ENCODE measurements at places on chromosomes 1 and 21.
A peak's percentile ranks its signal among the peaks of the same experiment; 100 is the strongest.

- DNase-seq, result no peak
These were observed 57.1 kb downstream of the TMEM53 start for GRCh38 chr1:44616991-44617702.

DNA sequence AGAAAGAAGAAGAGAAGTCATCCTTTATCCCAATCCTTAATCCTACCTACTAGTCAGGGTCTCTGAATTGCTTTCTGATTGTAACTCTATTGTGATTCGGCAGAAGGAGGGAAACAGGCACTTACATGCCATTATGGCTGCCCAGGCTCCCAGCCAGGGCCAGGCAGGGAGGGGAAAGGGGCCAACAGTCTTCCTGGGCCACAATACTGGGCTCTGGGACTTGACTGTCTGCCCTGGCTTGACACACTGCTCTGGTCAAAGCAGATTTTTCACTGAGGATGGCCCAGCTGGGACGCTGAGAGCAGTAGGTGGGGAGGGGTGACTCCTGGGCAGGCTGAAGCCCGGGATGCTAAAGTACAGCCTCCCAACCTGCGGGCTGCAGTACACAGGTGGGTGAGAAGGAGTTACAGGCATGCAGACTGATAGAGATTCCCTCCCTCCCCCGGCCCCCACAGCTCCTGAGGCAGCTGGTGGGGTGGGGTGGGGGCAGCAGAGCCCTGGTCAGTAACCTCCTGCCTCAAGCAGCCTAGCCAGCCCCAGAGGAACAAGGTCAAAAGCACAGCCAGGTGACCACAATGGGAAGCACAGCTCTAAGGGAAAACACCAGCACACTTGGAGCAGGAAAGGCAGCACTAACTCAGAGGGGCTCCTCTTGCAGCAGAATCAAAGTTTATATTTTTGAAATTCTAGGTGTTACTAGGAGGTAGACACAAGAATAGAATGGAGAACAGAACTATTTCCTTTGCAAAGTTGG is 25.3 kb downstream of the KCND3 start:
- no peak for DNase-seq

DNA sequence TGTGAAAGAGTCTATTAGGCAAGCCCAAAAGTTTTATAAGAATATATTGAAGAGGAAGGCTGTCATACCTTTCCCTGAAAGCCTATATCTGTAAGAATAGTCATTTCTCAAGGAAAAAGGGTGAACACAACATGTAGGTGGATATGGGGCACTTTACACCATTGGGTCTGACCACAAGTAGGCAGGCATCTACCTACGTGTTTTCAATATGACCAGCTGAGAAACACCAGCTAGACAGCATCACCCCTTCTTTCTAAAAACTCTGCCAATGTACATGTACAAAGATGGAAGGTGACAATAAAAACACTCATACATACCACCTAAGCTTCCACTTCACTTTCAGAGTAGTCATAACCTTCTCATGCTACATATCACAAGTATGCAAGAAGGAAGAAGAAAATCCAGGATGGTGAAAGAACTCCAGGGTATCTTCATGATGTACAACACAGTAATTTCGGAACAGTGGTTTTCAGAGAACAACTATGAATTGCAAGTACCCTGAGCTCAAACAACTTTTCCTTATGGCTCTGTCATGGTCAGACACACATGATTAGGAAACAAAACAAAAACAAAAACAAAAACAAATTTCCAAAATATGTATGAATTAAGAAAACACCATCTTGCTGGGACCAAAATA is 98.5 kb upstream of the ADGRL2 start:
- no peak for DNase-seq

DNA sequence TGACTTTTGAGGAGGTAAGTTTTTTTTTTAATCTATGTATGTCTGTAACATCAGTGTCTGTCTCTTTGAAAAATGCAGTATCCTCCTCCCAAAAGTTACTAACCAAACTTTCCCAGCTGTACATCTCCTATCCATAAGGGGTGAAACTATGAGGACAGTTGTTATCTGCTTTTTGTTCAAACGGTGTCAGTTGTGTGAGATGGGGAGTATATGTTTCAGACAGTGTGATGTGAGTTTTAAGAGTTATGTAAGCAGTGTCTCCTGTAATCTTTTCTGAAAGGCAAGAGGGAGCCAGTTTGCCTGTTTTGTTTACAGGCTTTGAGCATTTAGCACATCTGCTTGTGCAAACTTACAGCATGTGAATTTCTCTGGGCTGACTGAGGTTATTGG is 34.8 kb upstream of the CACYBP start:
- peak; percentile 8 for DNase-seq

GRCh38 chr1:168742386-168742785 is 13.4 kb upstream of the DPT start:
- DNase-seq, result no peak

- no peak for DNase-seq
These were observed 7.7 kb upstream of the CLCA1 start for GRCh38 chr1:86460998-86461397.

DNA sequence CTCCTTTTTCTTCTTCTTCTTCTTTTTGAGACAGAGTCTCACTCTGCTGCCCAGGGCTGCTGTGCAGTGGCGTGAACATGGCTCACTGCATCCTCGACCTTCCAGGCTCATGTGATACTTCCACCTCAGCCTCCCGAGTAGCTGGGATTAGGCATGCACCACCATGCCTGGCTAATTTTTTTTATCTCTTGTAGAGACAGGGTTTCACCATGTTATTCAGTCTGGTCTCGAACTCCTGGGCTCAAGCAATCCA is 13.0 kb upstream of the PADI1 start:
- DNase-seq, result no peak

GRCh38 chr1:37133276-37134145 is 99.2 kb upstream of the GRIK3 start:
- no peak for DNase-seq

- DNase-seq, result no peak
These were observed 26.5 kb upstream of the TENT5C start for GRCh38 chr1:117579221-117579906.

DNA sequence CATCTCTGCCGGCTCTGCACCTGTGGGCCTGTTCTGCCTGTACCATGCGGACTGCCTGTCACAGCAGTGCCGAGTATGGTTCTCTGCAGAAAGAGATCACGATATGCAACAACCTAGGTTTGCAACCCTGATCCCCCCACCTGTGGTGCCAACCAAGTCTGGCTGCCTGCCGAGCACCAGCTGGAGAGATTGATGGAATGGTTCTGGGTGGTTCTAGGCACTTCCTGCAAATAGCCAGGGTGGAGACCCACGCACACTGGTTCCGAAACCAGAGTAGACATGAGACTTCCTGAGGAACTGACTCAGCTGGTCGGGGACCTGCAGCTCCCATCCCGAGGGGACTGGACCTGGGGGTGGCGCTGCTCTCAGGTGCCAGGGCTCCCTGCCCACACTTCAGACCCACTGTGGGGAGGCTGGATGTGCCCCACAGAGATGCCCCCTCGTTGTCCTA is 5.4 kb downstream of the TPRG1L start:
- DNase-seq, result no peak

DNA sequence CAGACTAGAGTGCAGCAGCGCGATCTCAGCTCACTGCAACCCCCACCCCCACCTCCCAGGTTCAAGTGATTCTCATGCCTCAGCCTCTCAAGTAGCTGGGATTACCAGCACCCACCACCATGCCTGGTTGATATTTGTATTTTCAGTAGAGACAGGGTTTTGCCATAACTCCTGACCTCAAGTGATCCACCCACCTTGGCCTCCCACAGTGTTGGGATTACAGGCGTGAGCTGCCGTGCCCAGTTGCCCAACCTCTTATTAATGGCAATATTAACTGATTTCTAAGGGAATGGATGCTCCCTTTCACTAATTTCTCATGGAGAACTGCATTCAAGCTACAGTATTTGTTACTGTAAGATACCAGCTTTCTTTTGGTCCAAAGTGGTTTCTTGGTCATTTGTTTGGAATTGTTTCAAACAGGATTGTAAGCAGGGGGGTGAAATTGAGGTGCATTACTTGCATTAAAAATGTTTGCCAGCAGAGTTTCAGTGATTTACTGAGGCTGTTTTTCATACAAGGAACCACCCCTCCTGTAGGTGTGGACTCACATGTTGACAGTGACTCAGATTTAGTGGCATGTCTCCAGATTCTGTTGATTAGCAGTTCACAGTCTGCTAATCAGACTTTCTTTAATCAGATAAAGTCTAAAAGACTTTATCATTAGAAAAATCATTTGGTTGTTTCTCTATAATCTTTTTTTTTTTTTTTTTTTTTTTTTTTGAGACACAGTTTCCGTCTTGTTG is 3.9 kb upstream of the TGFBR3 start:
- DNase-seq, result no peak

DNA sequence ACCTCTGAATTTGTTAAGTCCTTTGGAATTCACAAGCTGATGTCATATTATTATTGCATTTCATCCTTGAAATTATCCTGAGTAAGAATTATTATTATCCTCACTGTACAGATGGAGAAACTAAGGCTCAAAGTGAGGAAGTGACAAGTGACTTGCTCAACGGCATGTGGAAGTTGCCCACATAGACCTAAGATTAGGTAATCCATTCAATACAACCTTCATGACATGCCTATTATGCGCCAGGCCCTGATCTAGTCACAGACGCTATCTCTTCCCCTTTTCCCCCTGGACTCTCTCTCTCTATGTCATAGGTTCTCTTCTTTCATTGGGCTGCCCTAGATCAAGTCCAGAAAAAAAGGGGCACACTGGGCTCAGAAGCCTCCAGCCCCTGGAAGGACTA is 84.9 kb upstream of the KCNK2 start:
- DNase-seq, result no peak

- no peak for DNase-seq
These were observed 82.4 kb upstream of the PLPPR4 start for GRCh38 chr1:99181892-99182291.

- DNase-seq, result no peak
These were observed 124.3 kb downstream of the CYYR1 start for GRCh38 chr21:26448751-26449150.

GRCh38 chr1:9481048-9481447 is 58.2 kb upstream of the SLC25A33 start:
- DNase-seq, result no peak

DNA sequence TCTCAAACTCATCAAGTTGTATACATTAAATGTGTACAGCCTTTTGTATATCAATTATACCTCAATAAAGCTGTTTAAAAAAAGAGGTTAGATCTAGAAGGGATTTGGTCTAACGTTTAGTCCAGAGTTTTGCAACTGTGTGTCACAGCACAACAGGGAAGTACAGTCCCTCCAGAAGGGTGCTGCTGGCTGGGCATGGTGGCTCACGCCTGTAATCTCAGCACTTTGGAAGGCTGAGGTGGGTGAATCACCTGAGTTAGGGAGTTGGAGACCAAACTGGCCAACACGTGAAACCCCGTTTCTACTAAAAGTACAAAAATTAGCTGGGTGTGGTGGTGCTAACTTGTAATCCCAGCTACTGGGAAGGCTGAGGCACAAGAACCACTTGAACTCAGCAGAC is 78.3 kb upstream of the HAO2 start:
- no peak for DNase-seq

DNA sequence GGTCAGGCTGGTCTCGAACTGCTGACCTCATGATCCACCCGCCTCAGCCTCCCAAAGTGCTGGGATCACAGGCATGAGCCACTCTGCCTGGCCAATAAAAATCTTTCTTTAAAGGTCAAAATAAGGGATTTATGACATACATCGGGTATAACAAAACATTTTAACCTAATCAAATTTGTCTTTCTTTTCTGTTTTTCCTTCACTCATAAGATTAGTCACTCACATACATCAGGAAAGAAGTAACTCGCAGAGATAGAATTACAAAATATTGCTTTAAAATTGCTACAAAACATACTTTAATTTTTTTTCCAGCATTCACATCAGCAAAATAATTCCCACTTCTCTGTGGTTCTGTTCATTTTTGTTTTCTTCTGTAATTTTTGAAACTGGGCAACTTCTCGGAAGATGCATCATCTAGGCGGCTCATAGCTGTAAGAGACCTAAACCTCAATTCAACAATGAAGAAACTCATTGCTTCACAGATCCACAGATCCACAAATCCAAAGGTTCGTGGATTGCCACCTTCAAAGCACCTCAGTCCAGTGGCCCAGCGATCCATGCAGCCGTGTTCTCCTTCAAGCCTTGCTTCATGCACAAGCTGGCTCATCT is 39.7 kb downstream of the NEK2 start:
- DNase-seq, result no peak

DNA sequence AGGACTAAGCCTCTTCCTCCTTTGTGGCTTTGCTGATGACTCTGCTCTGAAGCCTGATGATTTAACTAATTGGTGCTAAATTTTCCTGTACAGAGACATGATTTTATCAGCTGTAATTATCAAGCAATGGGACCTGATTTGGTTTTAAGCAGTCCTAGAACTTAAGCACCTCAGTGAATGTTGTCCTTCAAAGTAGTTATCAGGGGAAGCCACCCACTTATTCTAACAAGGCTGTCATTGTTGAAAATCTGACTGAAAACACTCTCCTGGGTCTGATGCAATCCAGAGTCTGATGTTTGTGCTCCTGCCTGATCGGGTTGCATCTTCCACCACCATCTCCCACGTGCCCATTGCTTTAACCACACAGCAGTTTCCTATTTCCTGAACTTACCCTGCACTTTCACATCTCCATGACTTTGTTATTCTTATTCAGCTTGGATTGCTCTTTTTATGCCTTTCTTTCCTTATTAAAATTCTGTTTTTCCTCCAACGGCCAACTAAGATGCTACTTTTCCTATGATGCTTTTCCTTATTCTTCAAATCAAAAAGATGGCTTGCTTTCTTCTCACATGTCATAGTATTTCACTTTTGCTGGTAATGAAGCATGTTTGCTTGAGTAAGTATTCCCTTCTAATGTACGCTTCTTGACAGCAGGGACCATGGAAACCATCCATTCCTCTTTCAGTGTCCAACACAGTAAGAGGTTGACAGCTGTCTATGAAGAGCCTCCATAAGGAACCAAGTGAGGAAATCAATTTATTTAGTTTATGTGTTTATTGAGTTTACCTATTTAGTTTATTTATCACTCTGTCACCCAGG is 55.0 kb downstream of the S1PR1 start:
- DNase-seq, result peak; percentile 71

GRCh38 chr1:38138498-38139233 is 92.1 kb upstream of the POU3F1 start:
- peak; percentile 94 for DNase-seq

- DNase-seq, result peak; percentile 57
These were observed 1.6 kb upstream of the KDF1 start for GRCh38 chr1:26961826-26962225.

- DNase-seq, result no peak
These were observed 21.3 kb upstream of the PHTF1 start for GRCh38 chr1:113780374-113781146.

GRCh38 chr21:45763506-45763905 is 120.0 kb downstream of the PCBP3 start:
- DNase-seq, result no peak

All from AG09309 (cell line).